ENCODE measurements at places on chromosomes 2 and 18.

- no peaks in the 10 kb centered on the region for H3K27me3 ChIP-seq
- H3K4me3 ChIP-seq: no peak overlapping the region
- no peak overlapping the region for H3K27ac ChIP-seq
- H3K36me3 ChIP-seq: no peaks in the 10 kb centered on the region
- H3K4me1 ChIP-seq: no peaks in the 10 kb centered on the region
Observed at GRCh38 chr2:193943406-193943960, 1713.5 kb upstream of the SLC39A10 start.

DNA sequence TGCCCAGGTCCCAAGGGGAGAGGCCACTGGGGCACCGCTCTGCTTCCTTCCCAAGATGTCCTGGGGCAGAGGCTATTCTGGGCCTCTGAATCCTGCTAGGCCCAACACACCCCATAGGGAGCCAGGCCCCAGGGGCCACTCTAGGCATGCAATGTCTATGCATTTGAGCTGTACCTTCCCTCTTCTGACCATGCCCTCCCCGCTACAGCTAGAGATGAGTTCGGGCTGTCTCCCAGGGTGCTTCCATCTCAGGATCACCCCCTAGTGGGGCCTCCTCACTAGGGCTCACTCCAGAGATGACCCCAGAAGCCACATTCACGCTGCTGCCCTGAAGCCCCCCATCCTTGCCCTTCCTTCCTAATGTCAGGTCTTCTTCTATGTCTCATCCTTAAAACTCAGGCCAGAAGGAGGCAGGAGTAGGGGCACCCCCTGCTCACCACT lies 54.4 kb downstream of the TNS1 start:
- peaks cover 4% of the 10 kb centered on the region for H3K4me1 ChIP-seq
- no peak overlapping the region for H3K4me3 ChIP-seq
- H3K36me3 ChIP-seq: no peaks in the 10 kb centered on the region
- no peak for DNase-seq
- H3K27ac ChIP-seq: no peak overlapping the region

DNA sequence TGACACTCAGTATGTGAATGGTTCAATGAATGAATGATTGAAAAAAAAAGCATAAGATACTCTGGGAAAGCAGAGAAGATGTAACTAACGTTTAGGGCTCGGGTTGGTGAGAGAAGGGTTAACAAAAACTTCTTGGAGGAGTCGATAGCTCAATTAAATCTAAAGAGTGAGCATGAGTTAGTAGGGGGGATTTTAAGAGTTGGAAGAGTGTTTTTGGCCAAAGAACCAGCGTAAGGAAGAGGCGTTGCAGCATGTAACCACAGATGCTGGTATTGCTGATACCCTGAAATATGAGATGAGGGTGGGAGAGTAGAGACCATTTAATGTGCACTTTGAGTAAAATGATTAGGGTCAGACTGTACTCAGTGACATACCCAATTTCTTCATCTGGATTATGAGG lies 14.5 kb downstream of the ARHGAP28 start:
- H3K27me3 ChIP-seq: no peaks in the 10 kb centered on the region
- H3K27ac ChIP-seq: no peak overlapping the region
- H3K36me3 ChIP-seq: peaks cover 3% of the 10 kb centered on the region
- no peak overlapping the region for H3K4me3 ChIP-seq

- no peak overlapping the region for H3K27ac ChIP-seq
- no peak for DNase-seq
- no peak overlapping the region for H3K4me3 ChIP-seq
- peaks cover 82% of the 10 kb centered on the region for H3K36me3 ChIP-seq
Observed at GRCh38 chr2:99420751-99421299, 69.0 kb downstream of the REV1 start.

- no peak overlapping the region for H3K27ac ChIP-seq
- no peaks in the 10 kb centered on the region for H3K4me1 ChIP-seq
- H3K4me3 ChIP-seq: no peak overlapping the region
- H3K27me3 ChIP-seq: no peaks in the 10 kb centered on the region
- H3K36me3 ChIP-seq: peaks cover 18% of the 10 kb centered on the region
- no peak for DNase-seq
Observed at GRCh38 chr2:241130316-241130715, 19.0 kb downstream of the PASK start.

DNA sequence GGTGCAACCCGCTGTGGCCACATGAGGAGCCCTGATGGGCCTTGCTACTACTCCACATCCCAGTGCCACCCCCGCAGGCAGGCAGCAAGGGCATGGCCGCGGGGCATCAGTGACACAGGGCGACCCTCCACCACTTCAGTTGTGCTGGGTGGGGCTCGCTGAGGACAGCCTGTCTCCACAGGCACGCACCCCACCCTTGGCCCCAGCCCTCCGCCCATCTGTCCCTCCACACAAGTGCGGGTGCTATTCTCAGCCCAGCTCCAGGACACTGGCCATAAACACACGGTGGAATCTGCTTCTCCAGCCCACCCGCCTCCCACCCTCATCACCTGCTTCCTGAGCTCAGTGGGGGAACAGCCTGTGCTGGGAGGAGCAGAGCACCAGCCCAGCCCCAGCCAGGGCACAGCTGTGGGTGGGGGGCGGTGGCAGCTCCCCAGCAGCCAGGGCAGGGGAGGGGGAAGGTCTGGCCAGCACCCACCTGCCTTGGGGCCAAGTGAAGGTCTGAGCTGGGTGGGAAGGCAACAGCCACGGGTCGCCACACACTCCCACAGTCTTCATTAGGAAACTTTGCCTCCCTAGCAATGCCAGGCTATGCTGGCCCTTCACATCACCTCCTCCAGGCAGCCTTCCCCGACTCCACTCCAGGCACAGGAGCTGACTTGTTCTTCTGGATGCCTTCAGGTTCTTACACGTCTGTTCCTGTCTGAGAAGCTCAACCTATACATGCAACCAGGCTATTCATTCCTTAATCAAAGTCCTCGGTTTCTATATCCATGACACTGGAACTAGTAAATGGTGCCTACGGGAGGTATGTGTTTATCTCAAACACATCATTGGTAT lies 16.5 kb downstream of the BIN1 start:
- H3K4me1 ChIP-seq: peaks cover 2% of the 10 kb centered on the region
- no peak overlapping the region for H3K4me3 ChIP-seq
- H3K36me3 ChIP-seq: no peaks in the 10 kb centered on the region
- no peak overlapping the region for H3K27ac ChIP-seq
- H3K27me3 ChIP-seq: no peaks in the 10 kb centered on the region
